GM23248 (cell line): ENCODE measurements at places on chromosomes 6 and 20. TPM values are rescaled to one million over a fixed set of nuclear protein-coding genes. Genes with fewer than 3 reads are reported as not detected.

The TDRD6 gene
- not detected in 2 replicates for total RNA-seq

The RAET1E gene
- total RNA-seq = 8.6 and 10.4 TPM in 2 replicates

The PDYN gene
- not detected in 2 replicates for total RNA-seq

The C2 gene
- 1.3 and 2.1 TPM in 2 replicates for total RNA-seq

The GJA10 gene
- total RNA-seq = not detected in 2 replicates
